ENCODE measurements at places on chromosomes 5 and 9. TPM values are rescaled to one million over a fixed set of nuclear protein-coding genes. Genes with fewer than 3 reads are reported as not detected.

DNA sequence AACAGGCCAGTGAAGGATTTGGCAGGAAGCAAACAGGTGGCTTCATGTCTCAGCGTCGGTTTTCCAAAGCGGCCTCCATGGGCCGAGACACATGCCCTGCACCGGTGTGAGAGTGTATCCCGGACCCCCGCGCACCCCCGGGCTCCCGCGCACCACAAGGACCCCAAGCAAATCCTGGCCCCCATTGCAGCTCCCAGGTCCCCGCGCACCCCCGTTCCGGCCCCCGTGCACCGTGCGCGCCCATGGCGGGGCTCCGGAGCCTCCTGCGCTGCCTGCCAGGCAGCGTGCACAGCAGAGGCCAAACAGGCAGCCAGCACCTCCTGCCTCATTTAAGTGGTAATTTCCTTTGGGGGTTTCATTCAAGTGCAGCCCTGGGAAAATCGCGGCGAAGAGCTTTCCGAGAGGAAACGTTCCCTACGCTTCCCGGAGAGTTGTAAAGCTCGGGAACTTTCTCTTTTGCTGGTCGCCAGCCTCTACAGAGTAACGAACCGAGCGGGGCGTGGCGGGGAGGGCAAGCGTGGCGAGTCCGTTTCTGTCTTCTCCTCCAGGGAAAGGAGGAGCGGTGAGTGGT lies 145.5 kb upstream of the SLC24A2 start:
- no peak for DNase-seq

GRCh38 chr9:96883922-96884321 lies 29.6 kb upstream of the ZNF782 start:
- DNase-seq, result no peak

GRCh38 chr9:132869266-132869665 lies 8.8 kb downstream of the AK8 start:
- no peak for DNase-seq

- DNase-seq, result no peak
These were observed 218.6 kb downstream of the AUH start for GRCh38 chr9:91143162-91143561.

- no peak for DNase-seq
These were observed 70.5 kb downstream of the ST8SIA4 start for GRCh38 chr5:100832252-100833230.

Gene LCN9
- total RNA-seq, result not detected

DNA sequence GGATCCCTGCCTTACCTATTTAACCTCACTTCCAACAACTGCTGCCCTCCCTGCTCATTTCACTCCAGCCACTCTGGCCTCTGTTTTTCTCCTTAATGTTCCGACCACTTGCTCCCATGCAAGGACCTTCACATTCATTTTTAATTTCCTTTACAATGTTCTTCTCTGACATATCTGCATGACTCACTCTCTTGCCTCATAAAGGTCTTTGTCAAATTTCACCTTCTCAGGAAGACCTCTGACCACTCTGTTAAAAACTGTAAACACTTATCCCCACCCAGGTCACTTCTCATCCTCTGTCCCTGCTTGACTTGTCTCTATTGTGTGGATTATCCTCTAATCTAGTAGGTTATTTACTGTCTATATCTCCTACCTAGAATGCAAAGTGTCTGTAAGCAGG lies 751.2 kb downstream of the BRINP1 start:
- DNase-seq, result no peak

Gene NSG2
- 0.60 TPM for total RNA-seq
